Inflammatory macrophage treated with lipopolysaccharide for 1 hour (primary cell): ENCODE measurements at places on chromosomes 1 and 21.
A peak's percentile ranks its signal among the peaks of the same experiment; 100 is the strongest.

DNA sequence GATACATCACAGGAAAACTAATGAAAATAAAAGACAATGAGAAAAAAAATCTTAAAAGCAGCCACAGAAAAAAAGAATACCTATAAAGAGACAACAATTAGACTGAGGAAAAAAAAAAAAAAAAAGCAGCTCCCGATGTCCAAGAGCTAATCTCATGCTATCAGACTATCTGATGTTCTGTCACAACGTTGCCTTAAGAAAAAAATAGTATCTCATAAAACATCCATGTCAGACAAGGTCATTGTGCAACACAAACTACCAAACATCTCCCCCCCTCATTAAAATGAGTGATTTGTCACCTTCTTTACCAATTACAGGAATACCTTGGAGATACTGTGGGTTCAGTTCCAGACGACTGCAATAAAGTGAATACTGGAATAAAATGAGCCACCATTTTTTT is 68.9 kb downstream of the ZNF644 start:
- no peak for DNase-seq

DNA sequence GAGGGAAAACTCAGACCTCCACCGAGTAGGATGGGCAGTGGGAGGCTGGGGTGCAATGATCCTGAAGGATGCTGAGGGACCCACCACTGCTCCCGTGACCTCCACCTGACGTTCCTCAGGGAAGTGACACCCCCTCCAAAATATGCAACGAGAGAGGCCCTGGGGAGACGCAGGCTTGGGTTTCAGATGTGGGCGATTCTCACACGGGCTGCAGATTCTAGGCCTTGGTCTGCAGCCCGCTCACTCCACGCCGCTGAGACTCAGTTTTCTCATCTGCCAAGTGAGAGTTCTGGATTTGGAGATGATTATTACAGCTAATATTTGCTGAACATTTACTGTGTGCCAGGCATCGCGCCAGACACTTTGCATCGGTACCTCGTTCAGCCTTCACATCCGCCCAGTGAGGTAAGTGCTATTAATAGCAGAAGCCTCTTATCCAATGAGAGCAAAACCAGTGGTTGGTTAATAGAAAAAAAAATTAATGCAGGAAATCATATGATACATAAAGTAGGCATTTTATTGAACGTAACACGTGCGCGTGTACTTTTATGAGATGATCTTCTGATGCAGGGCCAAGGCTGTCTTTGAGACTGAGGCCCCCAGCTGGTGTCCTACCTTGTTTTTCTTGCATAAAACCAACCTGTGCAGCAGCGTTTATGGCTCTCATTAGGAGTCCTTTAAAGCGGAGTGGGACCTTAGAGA is 102.0 kb upstream of the RUNX3 start:
- DNase-seq: no peak

DNA sequence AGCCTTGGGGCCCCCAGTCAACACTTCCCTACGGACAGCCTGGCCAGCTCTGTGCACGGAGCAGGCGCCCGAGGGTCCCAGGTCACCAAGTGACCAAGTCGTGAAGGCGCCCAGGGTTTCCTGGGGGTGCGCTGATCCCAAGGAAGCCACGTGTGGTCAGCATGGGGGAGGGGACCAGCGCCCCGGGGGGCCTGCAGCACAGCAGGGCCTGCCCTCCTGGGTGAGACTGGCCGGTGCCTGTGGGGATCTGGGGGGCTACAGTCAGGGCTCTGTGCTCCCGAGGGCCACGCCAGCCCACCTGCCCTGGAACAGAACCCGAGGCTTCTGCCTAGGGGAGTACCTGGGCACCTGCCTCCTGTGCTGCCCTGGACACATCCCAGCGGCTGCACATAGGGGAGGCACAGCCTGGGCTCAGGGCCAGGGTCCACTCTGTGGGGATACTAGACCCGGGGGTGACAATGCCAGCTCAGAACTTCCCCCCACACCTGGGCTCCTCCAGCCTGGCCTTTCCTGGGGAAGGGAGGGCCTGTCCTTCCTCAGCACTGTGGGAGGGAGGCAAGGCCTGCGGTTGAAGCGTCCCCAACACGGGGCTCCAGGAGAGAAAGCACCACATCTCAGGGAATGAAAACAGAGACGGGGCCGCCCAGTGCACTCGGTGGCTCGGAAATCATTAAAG is 6.2 kb upstream of the POFUT2 start:
- DNase-seq: no peak

GRCh38 chr1:39081271-39082009 is 55.3 kb downstream of the NDUFS5 start:
- DNase-seq: peak; percentile 36

DNA sequence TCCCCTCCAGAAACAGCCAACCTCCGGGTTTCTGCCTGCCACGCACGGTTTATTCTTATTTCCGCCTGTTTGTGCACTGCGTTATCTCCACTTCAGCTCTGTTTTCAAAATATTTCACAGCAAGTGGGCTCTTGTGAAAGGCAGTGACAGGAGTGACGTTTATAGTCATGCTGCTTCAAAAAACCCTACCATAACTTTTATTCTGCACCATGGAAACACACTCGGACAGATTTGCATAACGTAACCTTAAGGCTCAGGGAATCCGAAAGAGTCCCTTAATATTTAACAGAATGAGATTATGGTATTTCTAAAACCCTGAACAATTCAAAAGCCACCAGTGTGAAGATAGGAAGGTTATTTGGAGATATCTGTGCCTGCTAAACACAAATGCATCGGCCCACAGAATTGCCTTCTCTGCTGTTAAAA is 782 bp upstream of the SDE2 start:
- peak; percentile 88 for DNase-seq
